Activated T-helper 17 cell treated with anti-CD3 and anti-CD28 coated beads, Interleukin-2, amount 50 U/mL, for 72 hours (primary cell): ENCODE measurements at places on chromosomes 12 and 14.

DNA sequence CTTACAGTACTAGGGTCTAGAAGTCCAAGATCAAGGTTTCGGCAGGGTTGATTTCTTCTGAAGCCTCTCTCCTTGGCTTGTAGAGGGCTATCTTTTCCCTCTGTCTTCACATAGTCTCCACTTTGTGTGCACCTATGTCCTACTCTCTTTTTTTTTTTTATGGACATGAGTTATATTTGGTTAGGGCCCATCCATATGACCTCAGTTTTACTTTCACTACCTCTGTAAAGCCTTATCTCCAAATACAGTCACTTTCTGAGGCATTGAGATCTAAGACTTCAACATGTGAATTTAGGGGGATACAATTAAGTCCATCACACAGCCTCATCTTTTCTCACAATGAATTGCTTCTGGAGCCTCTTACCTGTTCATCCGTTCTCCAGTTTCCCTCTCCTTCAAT lies 5.9 kb upstream of the SPTB start:
- ATAC-seq, result no peak

- ATAC-seq, result no peak
These were observed 93.8 kb downstream of the GALC start for GRCh38 chr14:87899228-87899627.

- no peak for ATAC-seq
These were observed 24.2 kb upstream of the CORO1C start for GRCh38 chr12:108755481-108755880.

- no peak for ATAC-seq
These were observed 510.4 kb downstream of the TMEM132D start for GRCh38 chr12:129393357-129393937.

- ATAC-seq, result no peak
These were observed 84.0 kb downstream of the LRRC9 start for GRCh38 chr14:60003991-60004390.

DNA sequence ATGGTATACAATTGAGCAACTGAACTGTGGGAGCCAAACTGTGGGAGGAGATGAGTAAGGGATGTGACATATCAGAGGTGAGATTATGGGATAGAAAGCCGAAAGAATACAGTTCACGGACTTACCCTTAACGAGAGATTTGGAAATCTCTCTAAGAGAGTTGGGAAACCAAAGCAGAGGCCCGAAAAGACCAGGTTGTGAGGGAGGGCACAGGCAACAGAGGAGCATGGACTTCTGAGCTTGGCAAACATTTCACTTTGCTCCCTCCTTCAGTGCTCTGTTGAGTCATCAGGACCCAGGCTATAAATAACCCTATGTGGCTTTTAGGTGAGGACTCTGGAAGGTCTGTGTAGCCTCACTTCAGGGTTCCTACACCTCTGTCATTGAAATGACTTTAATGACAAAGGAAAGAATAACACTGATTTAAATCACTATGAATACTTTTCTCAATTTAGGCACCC lies 120.6 kb downstream of the TGFB3 start:
- ATAC-seq, result peak; percentile 43

GRCh38 chr14:101362529-101363260 lies 198.6 kb upstream of the DIO3 start:
- ATAC-seq, result no peak

GRCh38 chr12:95623554-95624170 lies 72.4 kb upstream of the USP44 start:
- peak; percentile 54 for ATAC-seq

GRCh38 chr12:76560086-76560491 lies 518 bp upstream of the OSBPL8 start:
- ATAC-seq, result no peak
